ENCODE measurements at places on chromosomes 2 and 18.

GRCh38 chr2:161166538-161167409, 6.5 kb downstream of the TANK start:
- peak; percentile 95 for DNase-seq

- no peak for DNase-seq
Measured at GRCh38 chr2:182655750-182656149, 60.3 kb upstream of the DNAJC10 start.

GRCh38 chr18:75277610-75277928, 67.0 kb downstream of the TSHZ1 start:
- DNase-seq, result no peak

- DNase-seq, result no peak
Measured at GRCh38 chr18:25817546-25818237, 272.7 kb downstream of the SS18 start.

GRCh38 chr2:153408710-153409385, 69.7 kb downstream of the RPRM start:
- DNase-seq, result no peak

GRCh38 chr2:72261076-72261475, 113.4 kb upstream of the CYP26B1 start:
- no peak for DNase-seq

GRCh38 chr18:45836242-45837205, 11.0 kb downstream of the SIGLEC15 start:
- DNase-seq, result no peak

GRCh38 chr2:206921529-206921928, 17.8 kb upstream of the CPO start:
- DNase-seq, result no peak

DNA sequence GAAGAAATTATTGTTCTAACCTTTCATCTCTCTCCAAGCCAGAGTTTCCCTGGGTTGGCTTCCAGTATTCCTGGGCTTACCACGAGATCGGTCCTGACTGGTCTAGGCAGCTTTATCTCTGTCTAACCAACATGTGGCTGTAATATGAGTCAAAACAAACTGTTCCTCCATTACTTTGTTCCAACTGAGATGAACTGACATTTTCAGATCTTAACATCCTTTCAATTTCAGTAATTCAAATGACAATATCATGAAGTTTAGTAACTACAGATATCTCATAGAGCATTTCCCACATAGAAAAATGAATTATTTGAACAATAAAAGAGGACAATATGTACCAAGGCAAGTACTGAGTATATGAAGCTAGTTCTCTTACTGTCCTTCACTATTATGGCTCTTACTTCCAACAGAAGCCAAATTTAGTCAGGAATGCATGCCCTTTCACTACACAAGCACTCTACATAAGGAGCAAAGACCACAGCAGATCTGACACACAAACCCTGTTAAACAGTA, 15.5 kb downstream of the SLC25A12 start:
- DNase-seq, result peak; percentile 57

- no peak for DNase-seq
Measured at GRCh38 chr2:39665811-39666490, at the start of gene TMEM178A. TMEM178A (plus strand) TSS chr2:39665917; CDS start chr2:39665975, 58 bp downstream.

- no peak for DNase-seq
Measured at GRCh38 chr2:11652553-11652952, 17.4 kb downstream of the NTSR2 start.

DNA sequence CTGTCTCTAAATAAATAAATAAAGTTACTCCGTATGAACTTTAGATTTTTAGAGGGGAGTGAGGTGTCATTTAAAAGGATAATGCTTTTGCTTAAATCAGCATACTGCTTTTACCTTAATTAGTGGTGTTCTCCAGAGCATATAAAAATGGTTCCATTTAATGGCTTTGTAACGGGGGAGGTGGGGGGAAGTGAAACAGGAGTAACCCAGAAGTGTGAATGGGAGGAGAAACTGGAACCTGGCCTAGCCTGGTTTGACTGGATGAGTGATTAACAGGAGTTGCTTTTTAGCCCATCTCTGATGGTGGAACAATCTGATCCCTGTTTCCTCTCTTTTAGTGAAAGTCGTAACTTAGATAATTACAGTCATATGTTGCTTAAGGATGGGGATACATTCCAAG, 1.6 kb downstream of the CNDP2 start:
- no peak for DNase-seq

GRCh38 chr2:29786361-29786760, 135.0 kb downstream of the ALK start:
- no peak for DNase-seq

GRCh38 chr18:32271672-32272208, 81.9 kb downstream of the MEP1B start:
- no peak for DNase-seq

DNA sequence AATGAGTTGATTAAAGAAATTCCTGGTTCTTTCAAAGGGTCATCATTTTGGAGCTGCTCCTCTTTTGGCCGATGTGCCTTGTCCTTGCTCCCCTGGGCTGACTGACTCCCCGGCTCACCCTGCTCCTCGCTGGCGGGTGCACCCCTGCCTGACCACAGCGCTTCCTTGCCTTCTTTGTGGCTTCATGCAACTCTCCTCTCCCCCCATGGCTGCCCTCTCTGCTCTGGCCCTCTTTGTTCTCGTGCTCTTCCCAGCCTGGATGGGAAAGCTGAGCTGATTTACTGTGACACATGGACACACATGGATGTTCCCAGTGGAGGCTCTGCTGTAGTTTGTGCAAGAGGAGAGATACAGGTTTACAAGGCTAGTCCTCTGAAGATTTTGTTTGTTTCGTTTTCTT, 234.6 kb downstream of the HAUS1 start:
- DNase-seq, result no peak

- no peak for DNase-seq
Measured at GRCh38 chr2:11433822-11434221, 32.1 kb downstream of the E2F6 start.

GRCh38 chr2:63058921-63059792, 8.5 kb downstream of the OTX1 start:
- no peak for DNase-seq

DNA sequence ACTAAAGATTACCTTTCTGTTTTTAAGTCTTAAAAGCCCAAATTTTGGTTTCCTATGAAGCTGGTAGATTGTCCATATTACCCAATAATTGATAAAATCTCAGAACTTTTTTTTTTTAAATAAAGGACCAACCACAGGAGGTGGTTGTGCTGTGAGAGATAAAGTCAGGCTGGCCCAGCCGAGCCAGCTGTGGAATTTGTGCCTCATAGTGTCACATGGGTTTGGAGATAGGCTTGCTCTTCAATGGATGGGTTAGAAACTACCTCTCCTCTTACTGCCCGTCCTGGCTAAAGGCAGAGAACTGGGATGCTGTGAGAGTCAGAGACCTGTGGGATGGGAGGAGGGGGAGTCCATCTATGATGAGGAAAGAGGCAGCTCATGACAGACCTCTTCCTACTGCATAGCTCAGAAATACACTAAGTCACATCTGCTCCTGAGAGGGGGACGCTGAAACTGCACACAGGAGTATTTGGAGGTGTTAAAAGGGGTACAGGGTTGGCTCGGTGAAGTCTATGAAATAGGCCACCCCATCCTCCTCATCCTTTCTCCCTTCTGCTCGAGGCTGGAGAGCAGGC, 99.7 kb upstream of the MGAT4A start:
- no peak for DNase-seq

DNA sequence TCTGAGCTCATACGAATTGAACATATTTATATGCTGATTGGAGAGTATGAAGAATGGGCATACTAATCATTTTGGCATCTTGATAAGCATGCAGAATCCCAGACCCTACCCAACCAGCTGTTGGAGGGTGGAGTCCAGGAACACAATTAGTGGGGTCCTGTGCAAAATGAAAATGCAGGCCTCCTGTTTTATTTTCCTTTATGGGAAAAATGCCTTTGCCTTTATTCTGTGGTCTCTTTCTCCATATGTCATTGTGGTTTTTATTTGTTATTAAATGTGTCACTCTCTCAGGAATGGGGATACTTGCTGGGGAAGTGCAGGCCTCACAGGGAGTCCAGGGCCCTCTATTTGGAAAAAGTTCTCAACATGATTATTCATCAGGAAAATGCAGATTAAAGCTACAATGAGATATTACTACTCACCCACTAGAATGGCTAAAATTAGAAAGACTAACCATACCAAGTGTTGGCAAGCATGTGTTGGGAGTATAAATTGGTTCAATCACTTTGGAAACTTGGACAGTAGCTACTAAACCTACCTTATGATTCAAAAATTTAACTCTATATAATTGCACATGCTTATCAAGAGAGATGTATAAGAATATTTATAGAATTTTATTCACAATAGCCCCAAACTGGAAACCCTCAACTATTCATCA, 223.1 kb upstream of the FBXO11 start:
- no peak for DNase-seq

DNA sequence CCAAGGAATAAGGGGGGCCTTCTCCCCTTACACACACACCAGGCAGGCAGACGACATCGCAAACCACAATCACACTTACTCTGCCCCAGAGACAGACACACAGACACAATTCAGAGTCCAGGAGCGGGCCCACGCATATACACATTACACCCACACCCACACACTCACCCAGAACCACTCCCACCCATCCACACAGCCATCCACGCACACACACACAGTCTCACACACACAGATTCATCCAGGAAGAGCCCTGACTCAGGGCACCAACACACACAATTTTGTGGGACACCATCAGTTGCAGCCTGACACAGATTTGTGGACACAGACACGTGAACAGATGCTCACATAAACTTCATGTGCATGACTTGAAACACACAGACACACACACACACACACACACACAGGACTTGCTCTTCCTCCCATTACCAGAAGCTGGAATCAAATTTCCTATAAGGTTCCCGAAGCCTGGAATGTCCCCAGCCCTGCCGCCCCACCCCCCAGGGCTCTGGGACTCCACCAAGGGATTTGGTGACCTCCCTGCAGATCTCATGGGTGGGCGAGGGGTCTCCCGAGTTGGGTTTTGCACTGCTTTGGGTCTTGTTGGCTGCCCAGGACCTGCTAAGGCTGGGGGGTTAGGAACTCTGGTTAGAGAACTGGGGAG, 23.5 kb downstream of the TNS1 start:
- no peak for DNase-seq

GRCh38 chr2:101986804-101987740, 4.7 kb upstream of the IL1R2 start:
- no peak for DNase-seq

- DNase-seq, result no peak
Measured at GRCh38 chr18:10563886-10564285, 38.1 kb downstream of the NAPG start.

GRCh38 chr2:134290358-134290757, 36.5 kb downstream of the MGAT5 start:
- DNase-seq, result no peak

GRCh38 chr18:40124107-40124506, 1830.9 kb upstream of the PIK3C3 start:
- no peak for DNase-seq

- no peak for DNase-seq
Measured at GRCh38 chr2:36539631-36540030, 58.3 kb downstream of the FEZ2 start.

- no peak for DNase-seq
Measured at GRCh38 chr18:42106784-42107183, 151.8 kb downstream of the PIK3C3 start.

GRCh38 chr2:176733698-176734430, 464.6 kb downstream of the MTX2 start:
- no peak for DNase-seq

GRCh38 chr18:68083131-68083530, 566.6 kb upstream of the DSEL start:
- DNase-seq, result no peak

- DNase-seq, result no peak
Measured at GRCh38 chr2:126359494-126359893, 296.5 kb upstream of the GYPC start.

DNA sequence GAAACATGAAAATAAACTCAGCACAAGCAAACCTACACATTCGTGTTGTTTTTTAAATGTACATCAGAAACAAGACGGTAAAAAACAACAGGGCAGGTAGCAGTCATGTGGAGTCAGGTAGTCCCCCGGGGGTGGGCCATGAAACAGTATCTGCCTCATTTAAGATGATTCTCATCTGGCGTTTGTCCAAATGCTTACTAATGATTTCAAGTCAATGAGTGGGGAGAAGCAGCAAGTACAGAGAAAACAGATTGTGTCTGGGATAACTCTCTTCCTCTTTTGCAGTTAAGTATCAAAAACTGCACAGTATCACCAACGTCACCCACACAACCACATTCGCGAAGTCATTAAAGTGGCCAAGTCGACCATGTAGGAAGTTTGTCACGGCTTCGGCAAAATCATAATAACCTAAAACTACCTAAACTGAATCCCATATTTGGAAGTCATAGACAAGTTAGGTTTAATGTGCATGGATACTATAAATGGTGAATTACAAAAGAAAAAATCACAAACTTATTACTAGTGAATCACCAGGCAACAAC, 1.3 kb downstream of the LAPTM4A start:
- DNase-seq, result peak; percentile 85

DNA sequence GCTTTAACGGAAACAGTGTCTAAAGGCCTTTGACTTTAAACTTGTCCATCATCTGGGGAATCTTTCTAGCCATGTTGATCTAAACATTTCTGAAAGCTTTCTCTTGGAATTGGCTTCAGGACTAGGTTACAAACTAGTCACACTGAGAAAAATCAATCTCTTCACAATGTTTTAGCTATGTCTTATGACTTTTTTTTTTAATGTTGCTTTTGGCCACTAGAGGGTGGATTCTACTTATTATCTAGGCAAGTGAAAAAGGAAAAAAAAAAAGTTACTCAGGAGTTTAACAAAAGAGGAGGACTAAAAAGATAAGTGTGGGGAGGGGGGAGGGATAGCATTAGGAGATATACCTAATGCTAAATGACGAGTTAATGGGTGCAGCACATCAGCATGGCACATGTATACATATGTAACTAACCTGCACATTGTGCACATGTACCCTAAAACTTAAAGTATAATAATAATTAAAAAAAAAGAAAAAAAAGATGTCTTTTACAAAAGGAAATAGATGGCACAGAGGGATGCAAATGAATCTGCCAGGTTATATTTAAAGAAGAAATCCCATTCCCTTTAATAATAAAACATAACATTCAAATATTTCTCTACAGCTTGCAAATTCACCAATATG, 160.4 kb upstream of the PID1 start:
- DNase-seq, result no peak

GRCh38 chr2:68318914-68319397, 793 bp downstream of the CNRIP1 start:
- DNase-seq, result no peak

- no peak for DNase-seq
Measured at GRCh38 chr2:74707837-74708236, 53.8 kb downstream of the SEMA4F start.

- no peak for DNase-seq
Measured at GRCh38 chr2:99471654-99472599, 17.9 kb downstream of the REV1 start.

- DNase-seq, result no peak
Measured at GRCh38 chr2:8355102-8355859, 326.6 kb upstream of the ID2 start.

- no peak for DNase-seq
Measured at GRCh38 chr2:168585700-168586099, 129.6 kb downstream of the CERS6 start.

- DNase-seq, result no peak
Measured at GRCh38 chr2:22491442-22491841, 893.5 kb upstream of the KLHL29 start.

- no peak for DNase-seq
Measured at GRCh38 chr18:50791599-50792438, 28.0 kb downstream of the MRO start.

- DNase-seq, result no peak
Measured at GRCh38 chr18:13245481-13246000, 27.0 kb downstream of the LDLRAD4 start.

- DNase-seq, result no peak
Measured at GRCh38 chr2:239245872-239246721, 154.7 kb downstream of the HDAC4 start.
